Hindlimb muscle (tissue), 1 donor: ENCODE measurements at places on chromosomes 5 and 9.

DNA sequence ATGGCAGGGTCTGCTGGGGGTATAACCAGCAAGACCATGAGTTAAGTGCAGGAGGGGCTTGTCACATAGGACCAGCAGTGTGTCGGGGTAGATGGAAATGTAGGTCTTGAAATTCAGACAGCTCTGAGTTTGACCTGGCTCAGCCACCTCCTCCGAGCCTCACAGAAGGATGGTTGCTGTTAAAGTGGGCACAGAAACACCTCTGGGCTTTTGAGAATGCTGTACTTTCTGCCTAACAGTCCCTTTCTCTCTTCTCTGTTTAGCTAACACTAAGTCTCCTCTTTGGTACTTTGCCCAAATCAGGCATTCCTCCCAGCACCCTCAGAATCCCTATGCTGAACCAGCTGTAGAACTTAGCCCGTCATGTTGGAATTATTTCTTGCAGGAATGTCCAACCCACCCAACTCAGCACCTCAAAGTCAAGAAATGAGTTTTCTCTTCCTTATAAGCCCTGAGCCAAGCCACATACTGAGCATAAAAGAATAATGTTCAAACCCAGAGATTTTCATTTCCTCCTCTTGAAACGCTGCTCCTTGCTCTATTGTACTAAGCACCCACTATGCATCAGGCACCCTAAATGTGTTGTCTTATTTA is 41.7 kb upstream of the MATR3 start:
- no peak for DNase-seq

DNA sequence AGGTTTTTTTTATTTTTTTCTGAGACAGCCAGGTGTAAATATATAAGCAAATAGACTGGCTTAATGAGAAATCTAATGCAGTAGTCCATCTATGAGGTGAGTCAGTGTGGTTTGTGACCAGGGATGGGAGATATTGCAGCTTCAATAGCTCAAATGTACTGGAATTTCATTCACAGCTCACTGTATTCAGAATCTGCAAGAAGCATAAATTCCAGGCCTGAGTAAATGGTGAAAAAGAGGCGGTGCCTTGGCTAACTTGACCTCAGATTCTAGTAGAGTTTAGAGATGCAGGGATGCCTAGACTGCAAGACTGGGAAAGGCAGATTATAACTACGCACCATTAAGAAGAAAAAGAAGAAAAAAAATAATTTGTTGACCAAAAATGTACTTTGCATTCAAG is 151.9 kb upstream of the SMC2 start:
- no peak for DNase-seq

- no peak for DNase-seq
These were observed 40.0 kb upstream of the CTNNA1 start for GRCh38 chr5:138713247-138713646.

DNA sequence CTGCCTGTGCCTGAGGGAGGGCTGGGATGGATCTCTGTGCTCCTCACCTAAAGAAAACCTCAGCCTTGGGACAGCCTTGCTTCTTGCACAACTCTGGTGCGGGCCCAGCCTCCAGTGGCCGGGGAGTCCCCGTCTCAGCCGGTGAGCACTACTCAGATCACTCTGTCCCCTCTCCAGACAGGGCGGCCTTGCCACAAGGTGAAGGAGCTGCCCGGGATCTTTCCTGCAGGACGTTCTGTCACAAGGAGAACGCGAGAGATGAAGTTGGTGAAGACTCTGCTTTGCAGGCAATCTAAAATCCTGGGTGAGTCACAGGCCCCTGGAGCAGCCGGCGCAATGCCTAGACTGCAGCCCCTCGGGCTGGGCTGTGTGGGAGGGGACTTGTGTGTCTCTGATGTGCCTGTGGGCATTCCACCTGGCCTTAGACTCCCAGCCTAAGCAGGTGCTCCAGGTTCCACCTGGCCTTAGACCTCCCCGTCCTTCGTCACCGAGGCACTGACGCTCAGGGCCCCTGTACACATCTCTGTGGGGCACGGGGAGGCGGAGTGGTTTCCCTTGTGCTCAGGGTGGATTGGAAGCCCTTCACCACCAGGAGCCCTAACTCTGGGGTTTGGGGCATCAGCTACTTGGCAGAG is 15.2 kb upstream of the IRX4 start:
- DNase-seq = no peak

GRCh38 chr9:113659740-113660139 is 196.2 kb downstream of the RGS3 start:
- DNase-seq = no peak

DNA sequence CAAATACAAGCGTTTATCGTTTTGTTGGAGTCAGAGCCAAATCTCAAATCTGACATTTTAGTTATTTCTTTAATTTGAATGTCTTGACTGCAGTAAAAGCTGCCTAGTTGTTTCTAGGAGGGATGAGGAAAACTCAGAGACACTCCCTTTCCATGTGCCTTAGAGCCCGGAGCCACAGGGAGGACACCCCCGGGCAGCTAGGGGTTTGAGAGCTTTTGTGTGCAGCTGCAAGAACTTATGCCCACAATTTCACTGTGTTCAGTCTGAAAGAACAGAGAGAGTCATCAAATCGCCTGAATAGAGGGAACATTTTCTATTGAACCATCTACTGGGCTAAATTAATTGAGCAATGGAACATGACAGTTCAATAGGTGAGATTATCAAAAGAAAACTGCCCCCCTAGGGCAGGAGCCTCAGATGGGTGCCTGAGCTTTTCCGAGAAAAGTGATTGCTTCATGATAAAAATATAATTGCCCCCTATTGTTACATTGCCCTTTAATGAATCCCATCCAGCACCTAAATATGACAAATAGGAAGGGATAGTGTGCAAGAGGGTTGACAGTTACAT is 709.3 kb upstream of the RGMB start:
- DNase-seq = no peak

DNA sequence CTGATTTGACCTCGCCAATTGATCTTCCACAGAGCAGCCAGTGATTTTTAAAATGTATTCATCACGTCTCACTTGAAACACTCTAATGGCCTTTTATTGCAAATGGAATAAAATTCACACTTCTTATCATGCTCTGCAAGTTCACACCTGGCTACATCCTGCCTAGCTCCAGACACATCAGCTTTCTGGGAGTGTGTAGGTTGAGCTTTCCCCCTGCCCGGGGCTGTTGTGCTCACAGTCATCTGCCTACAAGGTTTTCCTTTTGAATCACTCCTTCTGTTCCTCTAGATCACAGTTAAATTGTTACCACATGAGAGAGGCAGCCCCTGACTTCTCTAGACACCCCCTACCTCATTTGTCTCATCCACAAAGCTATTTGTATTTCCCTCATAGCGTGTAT is 674.5 kb downstream of the PRELID2 start:
- DNase-seq = no peak

GRCh38 chr5:133938929-133939328 is 29.5 kb downstream of the C5orf15 start:
- DNase-seq = no peak

GRCh38 chr9:4339836-4340560 is 40.1 kb upstream of the GLIS3 start:
- no peak for DNase-seq

DNA sequence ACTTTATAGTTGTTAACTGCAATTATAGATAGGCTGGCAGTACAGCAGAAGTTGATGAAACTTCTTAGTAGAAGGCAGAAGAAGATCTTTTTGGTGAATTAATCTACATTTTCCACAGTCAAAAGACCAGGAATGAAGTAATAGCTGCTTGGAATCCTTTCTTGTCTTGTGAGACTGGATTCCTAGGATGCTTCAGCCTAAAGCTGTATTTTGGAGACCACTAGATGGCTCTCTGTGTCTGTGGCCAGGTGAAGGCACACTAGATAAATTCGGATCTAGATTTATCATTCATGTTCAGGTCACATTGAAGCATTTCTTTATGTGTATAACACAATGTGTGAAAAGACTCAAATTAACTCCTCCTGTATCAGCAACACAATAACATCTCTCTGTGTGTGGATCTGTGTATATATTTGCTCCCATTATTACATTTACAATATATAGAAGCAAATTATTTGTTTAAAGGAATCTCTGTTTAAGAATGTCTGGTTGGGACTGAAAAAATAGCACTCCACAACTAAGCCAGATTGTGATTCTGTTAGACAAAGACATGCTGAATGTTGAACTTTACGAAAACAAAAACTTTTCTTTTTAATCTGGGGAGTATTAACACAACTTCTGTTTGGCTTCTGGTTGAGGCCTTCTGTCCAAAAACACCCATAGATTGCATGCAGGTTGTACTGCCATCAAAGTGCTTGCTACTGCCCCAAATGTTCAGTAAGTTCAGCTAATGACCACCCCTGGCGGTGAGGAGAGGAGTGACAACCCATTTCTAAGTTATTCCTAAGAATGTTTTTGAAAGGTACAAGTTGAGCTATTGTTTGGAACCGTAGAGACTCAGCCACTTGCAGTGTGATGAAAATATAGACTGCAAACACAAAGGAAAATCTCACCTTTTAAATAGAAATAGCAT is 10.6 kb downstream of the GRIN3A start:
- DNase-seq = peak; percentile 41

DNA sequence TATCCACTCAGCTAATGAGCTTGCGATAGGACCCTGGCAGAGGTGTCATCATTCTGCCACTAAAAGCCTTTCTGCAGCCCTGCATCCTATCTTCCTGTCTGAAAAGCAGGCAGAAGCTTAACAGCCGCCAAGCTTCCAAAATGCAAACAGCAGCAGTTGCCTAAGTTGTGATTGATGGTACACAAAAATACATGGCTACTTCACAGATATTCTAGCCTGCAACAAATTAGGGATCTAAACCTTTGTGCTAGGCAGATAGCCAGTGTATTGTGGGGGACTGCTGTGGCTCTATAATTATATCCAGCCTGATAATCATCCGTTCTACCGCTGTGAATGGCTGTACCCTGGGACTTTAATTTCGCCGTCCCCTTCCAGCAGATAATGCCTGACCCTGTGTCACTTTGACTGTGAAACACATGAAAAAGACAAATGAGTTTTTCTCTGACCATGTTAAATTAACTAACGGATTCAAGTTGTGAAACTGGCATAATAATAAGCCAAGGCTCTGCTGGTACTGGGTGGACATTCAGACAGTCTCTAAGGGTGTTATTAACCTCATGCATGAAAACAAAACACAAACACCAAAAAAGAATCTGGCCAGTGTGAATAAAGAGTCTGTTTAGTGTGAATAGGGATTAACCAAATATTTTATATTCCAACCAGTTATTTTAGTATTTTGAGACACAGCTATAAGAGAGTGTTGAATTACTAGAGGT is 45.9 kb downstream of the SEMA6A start:
- DNase-seq = no peak

GRCh38 chr5:73157414-73158303 is 15.3 kb upstream of the TMEM174 start:
- DNase-seq = no peak

DNA sequence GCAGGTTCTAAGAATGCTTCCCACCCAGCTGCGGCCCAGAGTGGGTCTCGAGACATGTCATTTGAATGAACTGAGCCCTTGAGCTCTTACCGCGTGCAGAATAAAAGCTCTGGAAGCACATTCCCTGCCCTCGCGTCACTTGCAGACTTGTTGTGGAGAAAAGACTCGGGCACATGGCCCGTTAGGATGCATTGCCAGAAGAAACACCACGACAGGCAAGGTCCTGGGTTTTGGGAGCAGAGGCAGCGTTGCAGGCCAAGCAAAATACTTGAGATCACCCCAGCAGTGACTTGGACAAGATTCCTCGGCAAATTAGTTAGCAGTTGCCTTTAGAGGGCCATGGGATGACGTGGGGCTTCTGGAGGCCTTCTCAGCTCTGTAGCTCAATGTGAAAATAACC is 170.8 kb upstream of the MSX2 start:
- no peak for DNase-seq

- no peak for DNase-seq
These were observed 3.0 kb downstream of the LECT2 start for GRCh38 chr5:135951807-135952206.

DNA sequence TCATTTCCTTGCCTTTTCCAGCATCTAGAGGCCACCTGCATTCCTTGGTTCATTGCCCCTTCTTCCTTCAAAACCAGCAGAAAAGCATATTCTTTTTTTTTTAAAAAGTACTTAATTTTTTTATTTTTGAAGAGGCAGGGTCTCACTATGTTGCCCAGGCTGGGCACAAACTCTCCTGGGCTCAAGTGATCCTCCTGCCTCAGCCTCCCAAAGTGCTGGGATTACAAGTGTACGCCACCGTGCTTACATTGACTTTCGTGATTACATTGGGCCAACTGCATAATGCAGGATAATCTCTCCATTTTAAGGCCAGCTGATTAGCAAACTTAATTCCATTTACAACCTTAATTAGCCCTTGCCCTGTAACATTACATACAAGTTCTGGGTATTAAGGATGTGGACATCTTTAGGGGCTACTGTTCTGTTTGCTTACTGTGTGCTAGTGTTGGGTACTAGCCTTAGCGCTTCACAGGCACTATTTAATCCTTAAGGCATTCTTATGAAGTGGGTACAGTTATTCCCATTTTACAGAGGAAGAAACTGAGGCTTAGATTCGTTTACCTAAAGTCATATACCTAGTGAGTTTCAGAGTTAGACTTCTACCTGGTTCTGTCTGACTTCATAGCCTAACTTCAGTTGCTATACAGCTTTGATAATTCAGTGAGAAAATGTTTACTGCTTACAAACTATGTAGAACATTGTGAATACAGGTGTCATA is 33.7 kb downstream of the SLC25A51 start:
- DNase-seq = no peak

DNA sequence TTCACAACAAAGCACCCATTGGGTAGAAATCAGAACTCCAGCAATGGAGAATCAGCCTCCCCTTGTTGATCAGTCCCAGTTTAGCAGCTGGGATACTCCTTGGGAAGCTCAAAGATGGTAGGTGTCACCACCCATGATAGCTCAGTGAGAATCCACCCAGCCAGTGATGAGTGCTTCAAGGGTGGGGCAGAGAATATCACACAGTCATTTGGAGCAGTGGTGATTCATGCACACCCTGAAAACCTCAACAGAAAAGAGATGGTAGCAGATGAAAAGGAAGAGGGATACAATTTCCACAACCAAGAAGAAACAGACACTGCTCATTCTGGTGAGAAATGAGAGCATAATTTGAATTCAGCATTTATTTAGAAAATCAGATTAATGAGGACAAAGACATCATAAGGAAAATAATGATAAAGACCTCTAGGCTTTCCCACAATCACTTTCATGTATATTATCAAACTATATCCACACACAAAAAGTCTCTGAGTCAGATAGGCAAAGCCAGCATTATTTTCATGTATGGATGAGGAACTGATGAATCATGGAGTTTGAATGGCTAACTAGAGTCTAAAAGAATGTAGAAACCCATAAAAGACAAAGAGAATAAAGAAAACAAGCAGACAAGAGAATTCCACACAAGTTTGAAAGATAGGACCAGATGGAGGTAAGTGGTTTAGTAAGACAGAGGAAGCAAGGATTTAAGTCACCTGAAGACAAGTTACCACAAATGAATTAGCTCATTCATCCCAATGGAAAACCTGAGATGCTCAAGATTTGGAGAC is 82.9 kb downstream of the FEM1C start:
- DNase-seq = no peak

GRCh38 chr5:137040024-137040423 is 459.1 kb downstream of the SPOCK1 start:
- no peak for DNase-seq

- no peak for DNase-seq
These were observed 45.2 kb downstream of the NEK6 start for GRCh38 chr9:124302921-124303320.
